Stimulated activated CD4-positive, alpha-beta T cell treated with anti-CD3 and anti-CD28 coated beads, TNF-alpha, amount 100 ng/mL, for 4 hours (primary cell): ENCODE measurements at places on chromosomes 4 and X.

GRCh38 chr4:173837517-173837916 is 307.5 kb upstream of the HAND2 start:
- no peak for DNase-seq

DNA sequence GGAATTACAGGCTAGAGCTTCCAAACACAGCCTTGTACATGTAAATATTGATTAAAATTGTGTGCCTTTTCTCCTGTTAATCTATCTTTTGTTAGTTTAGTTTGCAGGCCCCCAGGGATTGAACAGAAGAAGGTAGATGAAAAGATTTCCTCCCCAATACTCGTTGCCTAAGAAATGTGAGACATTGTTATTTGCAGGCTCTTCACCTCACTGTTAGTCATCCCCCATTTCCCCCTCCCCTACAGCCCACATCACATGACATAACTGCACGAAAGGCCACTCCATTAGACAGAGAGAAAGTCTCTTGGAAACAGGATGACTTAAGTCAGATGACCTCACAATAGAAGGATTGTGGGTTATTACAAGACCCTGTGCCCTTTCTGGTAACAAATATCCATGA is 13.3 kb upstream of the MID1 start:
- DNase-seq, result no peak

GRCh38 chr4:169159624-169160171 is 111.1 kb downstream of the SH3RF1 start:
- DNase-seq, result no peak

DNA sequence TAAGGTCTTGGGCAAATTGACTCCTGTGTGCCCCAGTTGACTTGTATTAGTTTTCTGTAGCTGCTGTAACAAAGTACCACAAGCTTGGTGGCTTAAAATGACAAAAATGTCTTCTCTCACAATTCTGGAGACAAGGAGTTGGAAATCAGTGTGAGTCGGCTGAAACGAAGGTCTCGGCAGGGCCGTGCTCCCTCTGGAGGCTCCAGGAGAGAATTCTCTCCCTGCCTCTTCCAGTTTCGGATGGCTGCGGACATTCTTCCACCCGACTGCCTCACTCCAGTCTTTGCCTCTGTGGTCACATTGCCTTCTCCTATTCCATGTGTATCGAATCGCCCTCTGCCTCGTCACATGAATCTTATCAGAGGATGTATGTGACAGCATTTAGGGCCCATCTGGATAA is 66.0 kb upstream of the PHOX2B start:
- no peak for DNase-seq

DNA sequence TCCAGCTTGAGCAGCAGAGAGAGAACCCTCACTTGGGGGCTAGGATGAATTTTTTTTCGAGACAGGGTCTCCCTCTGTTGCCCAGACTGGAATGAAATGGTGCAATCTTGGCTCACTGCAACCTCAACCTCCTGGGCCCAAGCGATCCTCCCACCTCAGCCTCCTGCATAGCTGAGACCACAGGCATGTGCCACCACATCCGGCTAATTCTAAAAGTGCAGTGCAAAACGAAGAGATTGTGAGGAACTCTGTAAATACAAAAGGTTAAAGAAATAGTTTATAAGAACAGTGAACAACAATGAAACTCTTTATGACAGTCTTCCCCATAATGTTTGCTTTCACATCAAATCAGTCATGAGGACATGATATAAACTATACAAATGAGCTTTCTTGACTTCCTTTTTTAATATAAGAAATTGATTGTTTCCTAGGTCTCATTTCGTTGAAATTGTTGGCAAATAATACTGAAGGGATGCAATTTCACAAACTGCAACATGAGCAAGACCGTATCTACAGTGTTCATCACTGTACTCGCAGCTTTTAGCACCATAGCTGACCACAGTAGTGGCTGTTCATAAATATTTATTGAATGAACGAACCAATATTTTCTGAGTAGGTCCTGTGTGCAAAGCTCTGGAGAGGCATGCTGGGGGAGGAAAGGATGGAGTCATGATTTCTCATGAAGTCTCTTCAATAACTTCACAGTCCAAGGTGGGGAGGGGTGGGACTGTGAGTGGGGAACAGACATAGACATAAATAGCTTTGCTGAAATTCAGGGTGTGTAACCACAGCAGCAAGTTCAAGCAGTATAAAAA is 116.1 kb downstream of the SHROOM3 start:
- DNase-seq, result no peak

DNA sequence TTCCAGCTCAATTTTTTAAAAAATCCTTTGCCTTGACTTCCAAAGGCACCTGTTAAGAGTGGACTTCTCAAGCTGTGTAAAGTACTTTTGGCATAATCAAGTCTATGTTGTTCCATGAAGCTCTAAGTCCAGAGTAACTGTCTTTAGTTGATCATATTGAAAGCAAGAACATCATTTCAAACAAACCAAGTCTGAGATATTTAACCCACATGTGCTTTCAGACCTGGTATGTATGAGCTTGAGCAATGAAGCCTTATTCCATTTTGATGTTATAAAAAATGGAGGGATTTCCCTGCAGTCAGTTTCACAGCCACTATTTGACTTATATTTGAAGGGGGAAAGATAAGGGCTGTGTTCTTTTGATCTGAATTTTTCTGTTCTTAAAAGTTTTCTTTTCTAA is 23.7 kb upstream of the EOLA2 start:
- no peak for DNase-seq

GRCh38 chr4:141636771-141637460 is 533 bp downstream of the IL15 start:
- DNase-seq, result peak; percentile 2

- peak; percentile 22 for DNase-seq
Measured at GRCh38 chr4:110165382-110166286, 32.8 kb downstream of the ELOVL6 start.

DNA sequence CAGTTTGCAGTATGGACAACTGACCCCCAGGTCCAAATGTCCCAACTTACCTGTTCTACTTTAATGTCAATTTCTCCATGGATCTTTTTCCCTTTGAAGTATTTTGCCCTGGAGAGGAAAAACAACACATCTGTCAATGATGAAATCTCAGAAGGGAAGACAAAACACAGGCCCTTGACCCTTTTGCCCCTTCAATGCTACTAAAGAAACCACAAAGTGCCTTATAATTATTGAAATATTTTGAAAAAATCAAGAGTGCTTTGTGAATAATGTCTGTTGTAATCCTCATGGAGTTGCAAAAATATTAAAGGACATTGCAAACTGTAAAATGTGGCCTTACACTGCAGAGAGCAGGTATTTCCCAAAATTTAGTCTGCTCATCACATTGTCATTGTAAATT is 12.6 kb downstream of the SYN1 start:
- DNase-seq, result no peak

DNA sequence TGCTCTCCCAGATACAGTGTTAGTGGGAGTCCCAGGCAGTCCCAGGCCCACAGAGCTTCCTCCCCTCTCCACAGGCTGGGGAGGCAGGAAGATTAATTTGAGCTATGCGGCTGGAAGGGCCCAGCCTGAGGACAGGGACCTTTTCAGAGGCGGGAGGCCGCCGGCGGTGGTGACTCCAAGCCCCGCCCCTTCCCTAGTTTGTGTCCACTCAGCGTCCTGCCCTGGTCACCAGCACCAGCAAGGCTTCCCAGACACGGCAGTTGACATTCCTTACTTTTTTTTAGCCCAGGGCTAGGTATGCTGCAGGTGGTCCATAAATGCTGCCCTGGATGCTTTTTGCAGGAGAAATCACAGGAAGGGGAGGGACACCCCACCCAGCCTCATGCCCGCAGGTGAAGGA is 67.7 kb upstream of the LRPAP1 start:
- no peak for DNase-seq
